ENCODE measurements at places on chromosomes 1 and 21.
A peak's percentile ranks its signal among the peaks of the same experiment; 100 is the strongest.

DNA sequence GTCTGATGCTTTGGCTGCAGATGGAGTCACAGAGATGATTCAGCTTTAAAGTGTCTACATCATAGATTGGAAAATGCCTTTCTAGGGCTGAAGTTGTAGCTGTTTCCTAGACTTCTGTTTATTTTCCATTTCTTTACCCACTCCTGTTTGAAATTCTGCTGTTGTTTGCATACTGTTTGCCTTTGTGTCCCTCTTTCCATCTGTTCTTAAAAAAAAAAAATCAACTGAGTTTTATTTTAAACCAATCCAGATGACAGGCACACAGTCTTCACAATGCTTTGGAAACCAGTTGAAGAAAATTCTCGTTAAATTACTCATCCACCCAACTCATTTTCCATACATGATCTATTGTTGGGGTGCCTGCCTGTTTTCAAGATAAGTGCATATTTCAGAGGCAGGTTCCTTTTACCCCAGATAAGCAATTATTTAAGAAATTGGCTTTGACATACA, 245.9 kb downstream of the DISC1 start:
- no peak for DNase-seq

DNA sequence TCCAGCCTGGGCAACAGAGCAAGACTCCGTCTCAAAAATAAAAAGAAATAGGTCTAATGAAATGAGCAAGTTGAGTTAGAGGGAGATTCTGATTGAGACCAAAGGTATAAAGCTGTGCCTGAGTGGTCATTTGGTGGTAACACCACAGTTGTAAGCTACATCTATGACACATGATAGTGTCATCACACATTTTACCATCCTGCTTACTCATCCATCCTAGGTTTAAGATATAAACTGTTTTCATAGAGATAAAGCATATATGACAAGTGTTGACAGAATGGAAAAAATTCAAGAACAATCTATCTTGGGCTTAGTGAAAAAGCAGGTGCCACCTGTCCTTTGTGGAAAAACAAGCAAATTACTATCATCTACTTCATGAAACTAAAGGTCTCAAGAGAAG, 7.1 kb upstream of the CFAP141 start:
- no peak for DNase-seq

DNA sequence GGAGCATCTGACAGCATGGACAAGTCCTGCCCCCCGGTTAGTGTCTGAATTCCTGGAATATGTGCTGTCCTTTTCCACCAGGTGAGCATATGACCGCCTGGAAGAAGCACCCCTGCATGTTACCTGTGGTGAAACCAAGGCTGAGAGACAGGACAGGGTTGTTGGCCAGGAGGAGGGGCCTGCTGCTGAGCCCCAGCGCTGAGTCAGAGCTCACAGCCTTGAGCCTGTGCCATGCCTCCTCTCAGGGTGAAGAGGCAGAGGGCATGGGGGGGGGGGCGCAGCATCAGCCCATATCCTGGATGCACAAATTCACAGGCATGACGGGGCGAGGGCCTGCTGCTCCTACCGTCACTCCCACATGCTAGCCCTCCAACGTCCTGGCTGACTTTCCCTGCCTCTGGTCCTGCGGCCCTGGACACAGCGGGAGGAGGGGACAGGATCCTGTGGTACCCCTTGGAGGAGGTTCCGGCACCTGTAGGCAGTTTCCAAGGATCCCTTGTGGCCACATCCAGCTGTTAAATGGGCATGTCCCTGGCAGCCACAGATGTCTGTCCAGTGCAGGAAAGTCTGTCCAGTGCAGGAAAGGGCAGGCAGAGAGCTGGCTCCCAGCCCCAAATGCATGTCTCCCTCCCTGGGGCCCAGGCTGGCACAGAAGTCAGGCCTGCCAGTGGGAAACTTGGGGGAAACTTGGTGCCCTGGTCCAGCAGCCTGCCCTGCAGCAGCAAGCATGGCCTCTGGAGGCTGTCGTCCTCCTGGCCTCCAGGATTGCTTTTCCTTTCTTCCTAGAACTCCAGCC, 23.9 kb downstream of the TTC34 start:
- DNase-seq = no peak

DNA sequence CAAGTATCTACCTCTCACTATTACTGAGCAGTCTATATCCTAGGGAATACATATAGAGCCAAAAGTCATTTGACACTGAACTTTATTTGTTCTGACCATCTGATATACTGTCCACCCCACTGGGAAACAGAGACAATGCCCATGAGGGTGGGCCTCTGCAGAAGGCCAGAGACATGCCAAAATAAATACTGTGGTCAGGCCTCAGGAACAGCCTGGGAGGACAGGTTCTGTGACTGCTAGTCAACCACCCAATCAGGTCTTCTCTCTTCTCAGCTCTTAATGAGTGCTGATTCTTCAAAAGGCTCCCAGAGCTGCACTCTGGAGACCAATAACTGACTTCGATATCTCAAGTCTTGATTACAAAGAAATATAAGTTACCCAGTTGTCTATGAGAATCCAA, 5.5 kb upstream of the ANKRD35 start:
- no peak for DNase-seq

DNA sequence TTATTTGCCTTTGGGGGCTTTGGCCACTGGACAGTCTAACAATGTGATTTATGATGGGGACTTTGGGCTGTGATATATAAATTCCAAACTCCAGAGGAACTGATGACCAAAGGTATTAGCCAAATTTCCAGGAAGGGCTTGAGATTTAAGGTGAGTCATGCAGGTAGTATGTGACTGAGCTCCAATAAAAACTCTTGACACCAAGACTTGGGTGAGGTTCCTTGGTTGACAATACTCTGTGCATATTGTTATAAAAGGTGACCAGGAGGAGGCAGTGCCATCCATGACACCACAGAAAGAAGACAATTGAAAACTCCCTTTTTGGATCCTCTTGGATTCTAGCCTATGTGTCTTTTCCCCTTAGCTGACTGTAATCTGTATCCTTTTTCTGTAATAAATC, 392.7 kb upstream of the LRRC7 start:
- DNase-seq = no peak

DNA sequence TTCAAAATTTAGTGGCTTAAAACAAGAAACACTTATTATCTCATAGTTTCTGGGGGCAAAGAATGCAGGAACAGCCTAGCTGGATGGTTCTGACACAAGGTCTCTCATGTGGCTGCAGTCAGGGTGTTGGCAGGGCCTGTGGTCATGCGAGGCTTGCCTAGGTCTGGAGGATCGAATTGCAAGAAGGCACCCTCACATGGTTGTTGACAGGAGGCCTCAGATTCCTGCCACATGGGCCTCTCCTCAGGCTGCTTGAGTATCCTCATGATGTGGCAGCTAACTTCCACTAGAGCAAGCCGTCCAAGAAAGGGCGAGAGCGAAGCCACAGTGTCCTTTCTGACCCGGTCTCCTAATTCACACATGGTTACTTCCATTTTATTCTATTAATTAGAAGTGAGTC, 6.2 kb upstream of the NRIP1 start:
- no peak for DNase-seq

DNA sequence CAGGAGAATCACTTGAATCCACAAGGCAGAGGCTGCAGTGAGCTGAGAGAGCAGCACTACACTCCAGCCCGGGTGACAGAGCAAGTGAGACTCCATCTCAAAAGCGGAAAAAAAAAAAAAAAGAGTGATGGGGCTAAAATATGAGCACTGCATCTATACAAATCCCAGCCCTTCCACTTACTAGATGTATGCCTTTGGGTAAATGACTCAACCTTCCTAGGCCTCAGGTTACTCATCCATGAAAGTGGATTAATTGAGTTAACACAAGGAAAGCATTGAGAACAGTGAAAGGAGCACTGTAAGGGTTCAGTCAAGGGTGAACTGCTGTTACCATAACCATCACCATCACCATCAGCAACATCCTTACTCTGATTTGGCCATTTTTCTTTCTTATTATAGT, 226.4 kb upstream of the C8B start:
- no peak for DNase-seq

DNA sequence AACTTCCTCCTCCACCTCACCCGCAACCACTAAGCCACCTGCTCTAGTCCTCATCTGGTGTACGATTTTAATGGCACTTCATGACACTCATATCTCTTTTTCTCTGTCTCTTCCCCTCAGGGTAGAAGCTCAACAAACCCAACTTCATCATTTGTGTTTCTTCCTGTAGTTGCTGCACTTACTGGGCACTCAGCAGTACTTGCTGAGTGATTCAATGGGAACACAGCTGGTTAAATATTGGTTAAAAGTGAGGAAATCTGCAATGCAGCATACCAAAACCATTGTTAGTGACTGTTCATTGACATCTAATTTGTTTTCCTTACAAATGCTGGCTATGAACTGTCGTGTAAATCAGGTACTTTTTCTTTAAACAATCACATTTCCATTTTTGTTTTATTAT, 541.1 kb upstream of the PRMT6 start:
- DNase-seq = no peak

DNA sequence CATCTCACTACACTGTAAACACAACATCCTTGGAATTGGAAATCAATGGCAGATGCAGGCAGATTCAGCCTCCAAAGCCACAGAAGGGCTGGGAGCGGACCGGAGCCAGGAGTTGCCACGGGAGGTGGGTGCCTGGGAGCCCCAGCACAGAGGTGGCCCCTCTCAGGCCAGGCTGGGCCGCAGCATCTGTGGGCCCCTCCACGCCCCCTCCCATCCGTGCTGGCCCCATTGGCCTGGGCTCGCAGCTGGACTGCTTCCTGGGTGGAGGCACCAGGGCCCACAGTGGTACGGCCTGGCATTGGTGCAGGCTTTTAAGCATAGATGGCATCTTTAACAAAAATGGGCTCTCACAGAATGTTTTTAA, 64.2 kb downstream of the SLX9 start:
- no peak for DNase-seq

DNA sequence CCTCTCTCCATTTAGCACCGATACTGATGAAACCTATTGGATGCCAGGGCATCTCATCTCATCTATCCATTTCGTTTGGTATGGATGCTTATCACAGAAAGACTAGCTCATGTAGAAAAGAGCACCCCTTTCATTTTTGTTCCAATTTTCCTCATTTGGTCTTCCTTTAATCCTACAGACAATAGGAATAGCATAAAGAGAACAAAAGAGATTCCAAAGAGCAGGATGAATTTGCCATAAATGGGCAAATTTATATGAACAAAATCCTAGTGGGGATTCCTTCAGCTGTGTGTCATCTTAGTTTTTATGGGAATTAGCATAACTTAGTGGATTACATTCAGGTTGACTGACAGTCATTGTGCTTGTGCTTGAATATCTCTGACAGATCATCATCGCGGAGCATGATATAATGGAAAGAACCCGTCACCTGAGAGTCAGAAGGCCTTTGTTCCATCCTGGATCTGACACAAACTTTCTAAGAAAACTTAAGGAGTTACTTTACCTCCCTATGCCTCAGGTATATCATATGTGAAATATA, 777.5 kb upstream of the ADGRL2 start:
- DNase-seq = no peak

DNA sequence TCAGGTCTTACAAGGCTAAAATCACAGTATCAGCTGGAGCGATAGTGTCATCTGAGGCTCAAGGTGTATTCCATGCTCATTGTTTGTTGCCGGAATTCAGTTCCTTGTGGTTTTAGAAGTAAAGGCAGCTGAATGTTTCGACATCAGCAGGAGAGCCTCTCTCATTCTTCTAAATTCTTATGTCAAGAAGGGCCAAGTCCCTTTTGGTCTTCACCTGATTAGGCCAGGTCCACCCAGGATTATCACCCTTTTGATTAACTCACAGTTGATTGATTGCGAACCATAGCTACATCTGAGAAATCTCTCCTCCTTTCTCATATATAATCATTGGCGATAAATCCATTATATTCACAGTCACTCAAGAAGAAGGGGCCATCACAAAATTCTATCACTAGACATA, 806.7 kb upstream of the PRMT6 start:
- DNase-seq = no peak

- DNase-seq = no peak
These were observed 12.0 kb downstream of the SLC35D1 start for GRCh38 chr1:67041841-67042503.

DNA sequence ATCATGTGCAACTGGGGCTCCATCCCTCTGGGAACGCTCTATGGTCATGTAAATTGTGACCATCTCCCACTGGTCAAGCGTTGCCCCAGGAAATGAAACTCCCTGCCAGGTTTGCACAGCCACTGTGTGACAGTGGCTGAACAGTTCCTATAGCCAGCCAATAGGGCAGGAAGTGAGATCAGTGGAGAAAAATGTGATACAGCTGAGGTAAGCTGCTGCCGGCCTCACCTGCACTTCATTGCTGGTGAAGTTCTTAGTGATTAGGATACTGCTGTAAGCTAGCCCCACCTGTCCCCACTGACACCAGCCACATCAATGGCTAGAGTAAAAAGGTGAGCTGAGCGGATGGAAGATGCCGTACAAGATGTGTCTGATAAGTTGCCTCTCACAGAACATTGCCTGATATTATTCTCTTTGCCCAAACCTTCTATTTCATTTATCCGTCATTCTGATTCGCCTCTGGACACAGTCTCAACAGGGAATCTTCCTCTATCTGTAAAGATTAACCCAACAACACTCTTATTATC, 38.4 kb upstream of the CDC42BPA start:
- no peak for DNase-seq

- no peak for DNase-seq
These were observed 20.7 kb upstream of the PADI4 start for GRCh38 chr1:17287130-17287776.

DNA sequence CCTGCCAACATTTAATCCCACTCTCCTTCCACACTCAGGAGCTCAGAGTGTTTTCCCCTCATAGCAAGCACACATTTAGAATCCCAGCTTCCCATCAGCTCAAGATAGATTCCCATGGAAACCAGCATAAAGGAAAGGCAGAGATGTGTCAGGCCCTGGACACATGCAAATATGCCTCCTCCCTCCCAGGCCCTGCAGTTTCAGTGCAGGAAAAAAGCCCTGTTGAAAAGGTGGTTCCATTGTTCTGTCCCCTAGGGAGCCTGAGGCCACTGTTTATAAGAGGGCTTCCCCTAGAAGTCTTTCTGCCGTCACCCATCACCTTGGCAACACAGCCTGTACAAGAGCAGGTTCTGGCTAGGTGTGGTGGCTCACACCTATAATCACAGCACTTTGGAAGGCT, 3.6 kb downstream of the CACNA1S start:
- no peak for DNase-seq

GRCh38 chr1:38565020-38565491, 294.5 kb downstream of the RRAGC start:
- no peak for DNase-seq

GRCh38 chr1:114549137-114549536, 32.3 kb downstream of the BCAS2 start:
- DNase-seq = no peak

- peak; percentile 44 for DNase-seq
These were observed 36.7 kb downstream of the ZNF695 start for GRCh38 chr1:246971090-246971721.

DNA sequence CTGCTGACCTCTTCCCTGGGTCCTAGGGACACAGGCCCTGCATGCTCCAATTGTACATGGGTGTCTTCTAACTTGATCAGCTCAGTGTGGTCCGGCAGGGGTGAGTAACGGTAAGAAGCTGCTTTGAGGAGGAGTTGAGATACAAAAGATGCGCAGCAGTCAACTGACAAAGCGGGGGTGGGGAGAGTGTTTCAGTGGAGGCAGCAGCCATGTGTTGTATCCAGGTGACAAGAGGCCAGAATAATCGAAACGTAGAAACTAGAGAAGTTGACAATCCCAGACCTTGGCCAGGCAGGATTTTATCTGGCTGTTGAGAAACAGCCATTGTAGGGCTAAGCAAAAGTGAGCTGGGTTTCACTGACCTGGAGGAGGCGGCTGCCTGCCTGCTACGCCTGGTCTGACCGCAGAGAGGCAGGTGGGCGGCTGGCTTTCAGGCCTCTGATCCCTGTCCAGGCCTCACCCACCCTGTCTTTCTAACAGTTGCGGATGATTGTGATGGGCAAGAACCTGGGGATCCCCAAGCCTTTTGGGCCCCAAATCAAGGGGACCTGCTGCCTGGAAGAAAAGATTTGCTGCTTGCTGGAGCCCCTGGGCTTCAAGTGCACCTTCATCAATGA, 28.8 kb downstream of the PADI6 start:
- DNase-seq = no peak

Measured in activated T-cell treated with anti-CD3 and anti-CD28 coated beads, Interleukin-2, amount 50 U/mL, for 1 hour (primary cell).